ENCODE measurements at places on chromosomes 4 and X. TPM values are rescaled to one million over a fixed set of nuclear protein-coding genes. Genes with fewer than 3 reads are reported as not detected.

CNGA1 gene
- 0.11 TPM for total RNA-seq

SFRP2 gene
- 9.8 TPM for total RNA-seq

RAB33A gene
- 0.33 TPM for total RNA-seq

MAGEA9B gene
- not detected for total RNA-seq

L1CAM gene
- total RNA-seq = 0.39 TPM

TMEM271 gene
- total RNA-seq = not detected

PPP4R3C gene
- total RNA-seq = not detected

DCAF12L1 gene
- not detected for total RNA-seq

GABRG1 gene
- not detected for total RNA-seq

RBM3 gene
- 375 TPM for total RNA-seq

NWD2 gene
- under 0.01 TPM for total RNA-seq

PCYT1B gene
- total RNA-seq = under 0.01 TPM

UGT2A1 gene
- total RNA-seq = not detected

CDKL2 gene
- 0.79 TPM for total RNA-seq

NKX6-1 gene
- total RNA-seq = 0.11 TPM

USP27X gene
- 4.2 TPM for total RNA-seq

DGAT2L6 gene
- total RNA-seq = not detected

ANKRD17 gene
- 61.2 TPM for total RNA-seq
